Fibroblast of villous mesenchyme (primary cell): ENCODE measurements at places on chromosomes 4 and X. TPM values are rescaled to one million over a fixed set of nuclear protein-coding genes. Genes with fewer than 3 reads are reported as not detected.
A peak's percentile ranks its signal among the peaks of the same experiment; 100 is the strongest.

DNA sequence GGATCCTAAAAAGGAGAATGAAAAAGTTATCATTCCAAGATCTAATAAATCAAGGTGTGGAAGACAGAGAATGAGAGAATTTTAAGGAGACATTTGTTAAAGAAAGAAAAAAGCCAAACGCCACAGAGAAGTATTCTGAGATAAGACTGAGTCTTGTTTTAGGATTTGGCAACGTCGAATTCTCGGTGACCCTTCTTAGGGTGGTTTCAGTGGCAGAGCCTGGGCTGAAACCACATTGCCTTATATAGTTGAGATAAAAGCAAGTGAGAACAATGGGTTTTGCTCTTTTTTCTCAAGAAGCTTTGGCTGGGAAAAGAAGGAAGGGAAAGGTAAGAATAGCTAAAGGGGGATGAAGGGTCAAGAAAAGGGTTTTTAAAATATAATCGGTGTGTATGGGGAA lies 209.4 kb downstream of the VEGFC start:
- no peak for DNase-seq

DNA sequence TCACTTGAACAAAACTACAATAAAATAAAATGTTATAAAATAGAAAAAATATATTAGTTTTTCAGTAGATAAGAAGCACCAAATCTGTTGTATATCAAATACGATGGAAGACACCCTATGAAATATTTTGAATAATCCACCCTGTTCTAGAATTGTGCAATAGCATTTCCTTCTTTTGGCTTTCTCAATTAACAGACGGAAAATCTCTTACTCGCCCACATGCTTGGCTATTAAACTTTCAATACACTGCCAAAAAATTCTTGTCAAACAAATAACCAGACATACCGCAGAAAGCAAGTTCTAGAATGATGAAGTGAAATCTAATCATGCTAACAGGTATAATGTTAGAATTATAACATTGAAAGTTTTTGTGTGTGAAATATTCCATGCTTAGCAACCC lies 671.6 kb upstream of the SLIT2 start:
- peak; percentile 80 for DNase-seq

- DNase-seq: no peak
These were observed 50.1 kb upstream of the ADRA2C start for GRCh38 chr4:3715855-3716630.

Gene CNGA2
- not detected in 2 replicates for total RNA-seq

- DNase-seq: peak; percentile 79
These were observed 30.0 kb upstream of the ANXA5 start for GRCh38 chr4:121726642-121727268.

Gene LRIT3
- under 0.01 TPM in 1 of 2 replicates, not detected in the other for total RNA-seq

DNA sequence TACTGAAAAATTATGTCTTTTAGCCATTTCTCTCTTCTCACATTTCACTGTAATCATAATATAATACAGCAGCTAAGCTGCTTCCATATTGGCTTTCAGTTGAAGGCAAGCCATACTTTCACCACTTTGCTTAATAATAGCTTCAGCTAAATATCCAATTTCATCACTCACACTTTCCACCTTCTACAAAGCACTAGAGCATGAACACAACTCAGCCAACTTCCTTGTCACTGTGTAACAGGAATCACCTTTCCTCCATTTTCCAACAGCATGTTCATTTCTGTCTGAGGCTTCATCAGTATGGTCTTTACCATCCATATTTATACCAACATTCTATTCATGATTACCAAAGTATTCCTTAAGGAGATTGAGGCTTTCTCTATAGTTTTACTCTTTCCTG lies 219.8 kb upstream of the CTSO start:
- no peak for DNase-seq

Gene UCP1
- total RNA-seq: not detected in 2 replicates

GRCh38 chr4:30385650-30386049 lies 334.5 kb upstream of the PCDH7 start:
- no peak for DNase-seq

DNA sequence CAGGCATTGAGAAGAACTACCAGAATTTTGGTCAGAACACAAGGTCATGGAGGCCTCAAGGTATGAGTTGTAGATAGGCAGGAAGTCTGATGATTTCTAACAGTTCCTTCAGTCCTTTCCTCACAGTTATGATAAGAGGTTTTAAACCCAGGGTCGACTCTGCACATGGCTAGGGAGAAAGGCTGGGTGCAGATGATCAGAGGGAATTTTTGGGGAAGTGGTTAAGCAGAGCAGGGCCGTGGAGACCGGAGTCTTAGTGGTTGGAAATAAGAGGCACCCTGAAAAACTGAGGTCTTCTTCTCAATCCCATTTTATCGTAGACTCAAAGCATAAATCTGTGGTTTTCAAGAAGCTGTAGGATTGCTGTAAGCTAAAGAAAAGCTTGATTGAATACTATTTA lies 118.5 kb upstream of the ANK2 start:
- DNase-seq: no peak

GRCh38 chrX:114210879-114211278 lies 373.0 kb upstream of the HTR2C start:
- no peak for DNase-seq

Gene CTAG2
- not detected in 2 replicates for total RNA-seq

Gene USP17L5
- not detected in 2 replicates for total RNA-seq
